Stimulated activated CD4-positive, alpha-beta T cell treated with anti-CD3 and anti-CD28 coated beads, Interleukin-12 subunit alpha, Interleukin-12 subunit beta, amount 100 ng/mL, for 24 hours (primary cell): ENCODE measurements at places on chromosomes 2 and 18.

- DNase-seq: no peak
Measured at GRCh38 chr2:3099860-3100234, 277.8 kb downstream of the EIPR1 start.

DNA sequence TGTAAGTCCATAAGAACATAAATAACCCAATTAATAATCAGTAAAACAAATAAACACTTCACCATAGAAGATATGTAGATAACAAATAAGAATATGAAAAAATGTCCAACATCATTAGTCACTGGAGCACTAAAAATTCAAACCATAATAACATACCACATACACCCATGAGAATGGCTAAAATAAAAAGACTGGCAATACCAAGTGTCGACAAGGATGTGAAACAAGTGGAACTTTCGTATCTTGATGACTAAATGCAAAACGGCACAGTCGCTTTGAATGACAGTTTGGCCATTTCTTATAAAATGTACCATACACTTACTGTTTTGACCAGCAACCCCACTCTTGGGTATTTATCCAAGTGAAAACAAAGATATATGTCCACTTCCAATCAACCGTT is 26.8 kb downstream of the ANKMY1 start:
- no peak for DNase-seq

GRCh38 chr2:110876167-110876999 is 144.0 kb downstream of the ACOXL start:
- DNase-seq: no peak

GRCh38 chr18:49178736-49179135 is 228.0 kb upstream of the SMAD7 start:
- DNase-seq: no peak

DNA sequence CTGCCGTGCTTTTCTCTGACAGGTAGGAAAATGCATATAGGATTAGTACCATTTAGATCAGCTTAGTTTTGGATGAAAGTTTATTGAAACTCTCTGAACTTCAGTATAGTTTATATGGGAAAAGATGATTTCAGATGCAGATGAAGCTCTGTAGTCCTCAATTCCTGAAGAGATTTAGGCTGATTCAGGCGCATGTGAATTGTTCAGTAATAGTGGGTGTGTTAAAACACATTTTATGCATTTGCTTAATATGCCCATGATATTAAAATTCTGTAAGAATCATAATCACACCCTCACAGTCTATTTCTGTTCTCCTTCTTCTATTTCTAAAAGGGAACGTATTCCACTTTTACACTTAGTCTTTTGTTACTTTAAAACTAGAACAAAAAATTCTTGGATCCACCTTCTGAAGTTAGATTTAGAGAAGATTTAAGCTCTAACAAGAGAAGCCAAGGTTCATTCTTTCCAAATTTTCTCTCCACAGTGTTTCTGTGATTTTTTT is 44.5 kb upstream of the FAM237A start:
- no peak for DNase-seq

- no peak for DNase-seq
Measured at GRCh38 chr2:172753610-172754009, 18.0 kb downstream of the RAPGEF4 start.
